NCI-H1436 (cell line): ENCODE measurements at places on chromosomes 16 and 17.

GRCh38 chr17:39153599-39154051 lies 2.2 kb upstream of the PLXDC1 start:
- DNase-seq: peak; percentile 84

DNA sequence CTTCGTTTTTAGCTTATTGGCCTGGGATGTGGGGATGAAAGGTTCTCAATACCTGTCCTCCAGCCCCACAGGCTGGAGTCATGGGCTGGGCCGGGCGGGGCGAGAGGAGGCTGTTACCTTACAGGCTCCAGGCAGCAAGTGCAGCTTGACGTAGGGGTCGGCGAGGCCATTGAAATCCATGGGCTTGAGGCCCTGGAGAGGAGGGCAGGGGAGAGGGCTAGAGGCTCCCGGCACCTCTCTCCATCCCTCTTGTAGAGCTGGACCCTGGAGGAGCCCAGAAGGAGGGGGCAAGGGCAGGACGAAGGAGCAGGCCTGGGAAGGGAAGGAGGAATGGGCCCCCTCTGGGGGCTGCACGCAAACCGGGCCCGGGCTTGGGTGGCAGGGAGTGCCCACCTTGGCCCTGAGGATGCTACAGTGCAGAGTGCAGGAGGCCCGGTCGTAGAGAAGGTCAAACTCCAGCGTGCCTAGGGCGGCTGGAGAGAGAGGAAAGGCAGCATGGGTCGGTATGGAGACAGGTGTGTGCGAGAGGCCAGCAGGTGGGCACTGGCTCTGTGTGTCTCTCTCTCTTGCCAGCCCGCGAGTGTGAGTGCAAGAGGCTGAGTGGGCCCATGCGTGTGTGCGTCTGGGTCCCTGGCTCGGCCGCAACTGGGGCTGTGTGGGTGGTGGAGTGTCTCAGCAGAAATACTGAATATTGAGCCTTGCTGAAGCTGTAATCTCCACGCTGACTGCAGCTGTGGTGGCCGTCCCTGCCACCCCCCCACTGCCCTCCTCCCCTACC lies 1.6 kb downstream of the DOC2A start:
- DNase-seq: no peak

DNA sequence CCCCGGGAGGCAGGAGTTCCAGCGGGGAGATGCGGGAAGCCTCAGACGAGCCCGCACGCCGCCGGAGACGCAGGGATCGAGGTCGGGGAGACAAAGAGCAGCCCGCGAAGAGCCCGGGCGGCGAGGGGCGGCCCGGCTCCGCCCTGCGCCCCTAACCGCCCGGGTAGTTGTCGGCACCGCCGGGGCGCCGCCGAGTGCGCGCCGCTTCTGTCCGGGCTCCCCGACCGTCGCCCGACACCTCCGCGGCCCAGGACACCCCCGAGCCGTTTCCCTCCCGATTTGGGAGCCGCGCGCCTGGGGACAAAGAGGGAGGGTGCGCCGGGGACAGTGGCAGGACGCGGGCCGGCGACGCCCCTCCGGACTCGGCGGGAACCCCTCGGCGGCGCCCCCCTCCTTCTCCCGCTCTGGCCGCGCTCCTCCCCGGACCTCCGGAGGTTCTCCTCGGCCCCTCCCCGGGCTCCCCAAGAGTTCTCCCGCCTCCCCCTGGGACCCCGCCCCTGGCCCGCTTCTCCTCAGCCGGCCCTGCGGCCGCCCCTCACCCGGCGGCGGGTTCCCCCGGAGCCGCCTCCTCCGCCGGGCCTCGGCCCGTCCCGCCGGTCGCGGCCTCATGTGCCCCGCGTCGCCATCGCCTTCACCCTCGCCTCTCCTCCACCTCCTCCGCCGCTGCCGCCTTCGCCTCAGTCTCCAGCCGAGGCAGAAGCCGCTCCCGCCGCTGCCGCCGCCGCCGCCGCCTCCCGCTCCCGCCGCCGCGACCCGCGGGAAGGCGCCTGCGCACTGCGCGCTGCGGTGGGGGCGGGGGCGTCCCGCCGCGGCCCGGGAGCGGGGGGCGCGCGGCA lies at the start of gene GJC1:
TSS of gene GJC1 (minus strand) at position 765 of the 836 bp plus-strand sequence. CDS start 24,470 bp downstream, outside the sequence.
- peak; percentile 47 for DNase-seq

GRCh38 chr16:29916979-29917378 lies 9.0 kb downstream of the KCTD13 start:
- no peak for DNase-seq

DNA sequence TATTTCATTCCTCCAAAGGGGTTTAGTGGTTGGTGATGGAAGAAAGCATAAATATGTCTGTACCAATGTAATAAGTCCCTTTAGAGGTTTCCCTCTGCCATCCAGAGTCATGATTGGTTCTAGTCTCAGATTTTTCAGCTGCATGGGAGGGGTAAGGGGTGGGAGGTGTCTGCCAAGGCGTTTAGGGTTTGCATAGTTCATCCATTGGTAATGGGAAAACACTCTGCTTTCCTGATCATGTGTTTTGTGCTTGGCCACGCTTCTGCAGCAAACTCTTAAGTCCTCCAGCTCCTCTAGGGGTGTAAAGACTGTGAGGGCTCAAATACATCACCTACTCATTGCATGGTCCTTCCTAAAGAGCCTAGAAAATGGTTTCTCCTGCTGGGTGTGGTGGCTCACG lies 29.8 kb downstream of the LIG3 start:
- no peak for DNase-seq

- no peak for DNase-seq
Measured at GRCh38 chr16:55836158-55836611, 3.3 kb upstream of the CES1 start.

GRCh38 chr17:51189162-51189561 lies 23.0 kb downstream of the NME2 start:
- no peak for DNase-seq

DNA sequence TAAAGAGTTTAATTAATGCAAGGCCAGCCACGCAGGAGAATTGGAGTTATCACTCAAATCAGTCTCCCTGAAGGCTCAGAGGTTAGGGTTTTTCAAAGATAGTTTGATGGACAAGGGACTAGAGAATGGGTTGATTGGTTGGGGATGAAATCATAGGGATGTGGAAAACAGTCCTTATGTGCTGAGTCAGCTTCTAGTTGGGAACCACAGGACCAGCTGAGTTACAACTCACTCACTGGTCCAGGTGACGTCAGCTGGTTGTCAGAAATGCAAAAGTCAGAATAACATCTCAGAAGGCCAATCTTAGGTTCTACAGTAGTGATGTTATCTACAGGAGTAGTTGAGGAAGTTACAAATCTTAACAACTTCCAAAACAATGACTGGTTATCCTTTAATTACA lies 47.6 kb downstream of the CPD start:
- no peak for DNase-seq

- peak; percentile 64 for DNase-seq
Measured at GRCh38 chr17:50177983-50178834, 12.4 kb downstream of the SGCA start.

- DNase-seq: no peak
Measured at GRCh38 chr16:83928341-83929055, 24.5 kb upstream of the OSGIN1 start.

- DNase-seq: no peak
Measured at GRCh38 chr16:11224096-11224893, 31.7 kb downstream of the SOCS1 start.

GRCh38 chr16:24646646-24646995 lies 82.8 kb upstream of the TNRC6A start:
- no peak for DNase-seq

GRCh38 chr16:88967830-88968588 lies 9.0 kb downstream of the CBFA2T3 start:
- no peak for DNase-seq

DNA sequence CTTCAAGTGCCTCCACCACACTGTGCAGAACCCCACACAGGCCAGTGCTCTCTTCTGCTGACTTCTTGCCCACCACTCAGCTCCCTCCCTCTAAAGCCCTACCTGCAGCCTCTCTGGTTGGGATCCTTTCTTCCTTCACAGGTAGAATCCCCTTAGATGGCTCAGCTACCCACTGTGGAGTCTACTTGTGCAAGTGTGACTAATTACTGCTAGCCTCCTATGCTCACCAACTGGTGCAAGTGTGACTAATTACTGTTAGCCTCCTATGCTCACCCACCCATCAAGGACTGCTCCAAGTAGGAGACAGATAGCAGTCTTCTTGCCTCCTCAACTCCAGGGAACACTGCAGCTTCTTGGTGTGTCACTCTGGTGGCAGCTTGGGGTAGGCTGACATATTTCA lies 43.6 kb downstream of the TEX14 start:
- DNase-seq: no peak

- DNase-seq: no peak
Measured at GRCh38 chr16:88298181-88298832, 84.5 kb upstream of the ZNF469 start.

DNA sequence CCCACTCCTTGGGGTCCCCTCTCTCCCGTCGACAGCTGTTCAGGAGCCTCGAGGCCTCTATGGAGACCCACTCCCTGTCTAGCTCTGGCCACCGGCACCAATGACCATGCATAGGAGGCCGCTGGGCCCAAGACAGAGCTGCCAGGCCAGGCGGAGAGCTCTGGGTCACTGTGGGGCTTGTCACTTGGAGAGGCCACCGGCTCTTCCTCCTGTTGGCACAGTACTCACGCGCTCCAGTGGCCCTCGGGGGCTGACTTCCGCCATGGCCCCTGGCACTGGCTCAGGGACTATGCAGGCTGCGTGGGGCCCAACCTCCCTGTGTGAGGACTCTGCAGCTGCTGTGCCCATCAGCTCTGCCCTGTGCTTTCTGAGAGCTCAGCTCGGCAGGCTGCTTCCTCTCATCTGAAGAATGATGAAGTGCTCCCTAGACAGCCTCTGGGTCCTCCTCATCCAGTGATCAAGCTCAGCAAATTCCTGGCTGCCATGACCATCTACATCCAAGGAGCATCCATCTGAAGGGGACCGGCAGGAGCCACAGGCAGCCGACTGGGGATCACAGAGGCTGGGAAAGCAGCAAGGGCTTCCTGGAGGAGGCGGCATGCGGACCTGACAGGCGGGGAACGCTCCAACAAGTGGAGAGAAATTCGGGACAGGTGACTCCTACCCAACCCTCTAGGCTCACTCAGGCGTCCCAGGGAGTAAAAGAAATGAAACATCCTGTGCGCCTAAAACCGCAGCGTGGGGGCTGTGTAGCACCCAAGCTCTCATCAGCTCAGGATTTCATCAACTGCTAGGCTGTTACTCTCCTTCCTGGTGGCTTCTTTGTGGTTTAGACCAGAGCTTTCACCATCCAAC lies 16.8 kb downstream of the GALNS start:
- no peak for DNase-seq

DNA sequence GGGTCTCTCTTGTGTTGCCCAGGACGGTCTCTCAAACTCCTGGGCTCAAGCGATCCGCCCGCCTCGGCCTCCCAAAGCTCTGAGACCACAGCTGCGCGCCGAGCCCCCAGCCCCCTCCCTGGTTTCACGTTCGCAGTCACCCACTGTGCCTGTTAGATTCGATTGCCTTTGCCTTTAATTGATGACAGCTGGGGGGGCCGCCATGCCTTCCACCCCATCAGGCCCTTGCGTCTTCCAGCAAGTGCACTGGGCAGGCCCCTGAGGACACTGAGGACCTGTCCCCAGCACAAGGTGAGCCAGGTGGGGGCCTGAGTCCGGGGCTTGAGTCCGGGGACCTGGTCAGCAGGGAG lies 3.3 kb downstream of the IGFALS start:
- no peak for DNase-seq

DNA sequence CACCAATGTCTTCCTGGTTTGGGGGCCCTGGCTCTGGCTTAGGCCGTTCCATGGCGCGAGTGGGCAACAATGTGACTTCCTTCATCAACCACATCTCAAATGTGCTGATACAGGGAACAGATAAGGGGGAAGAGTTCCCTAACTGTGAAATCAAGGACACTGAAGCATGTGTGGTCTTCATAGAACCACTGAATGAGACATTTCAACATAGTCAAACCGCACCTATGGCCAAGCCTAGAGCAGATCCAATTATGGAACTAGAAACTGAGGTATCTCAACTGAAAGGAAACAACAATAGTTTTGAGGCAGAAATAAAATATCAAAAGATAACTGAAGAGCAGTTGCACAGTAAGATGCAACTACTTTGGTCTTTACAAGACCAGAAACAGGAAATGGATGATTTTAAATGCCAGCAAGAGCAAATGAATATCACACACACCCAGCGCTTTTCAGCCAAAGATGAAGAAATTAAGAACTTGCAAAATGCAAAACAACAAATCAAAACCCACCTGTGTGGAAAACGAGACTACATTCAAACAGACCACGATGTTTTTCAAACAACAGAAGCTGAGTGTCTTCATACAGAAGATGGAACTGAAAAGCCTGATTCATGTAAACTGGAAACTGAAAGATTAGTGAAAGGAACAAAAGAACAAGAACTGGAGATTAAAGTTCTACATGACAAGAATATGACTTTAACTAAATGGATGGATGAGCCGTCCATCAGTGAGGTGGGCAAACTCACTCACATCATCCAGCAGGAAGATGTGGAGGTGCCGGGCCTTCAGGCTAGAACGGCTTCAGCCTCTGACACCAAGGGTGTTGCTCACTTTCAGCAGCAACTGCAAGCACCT lies 18.1 kb upstream of the LCMT1 start:
- DNase-seq: no peak

DNA sequence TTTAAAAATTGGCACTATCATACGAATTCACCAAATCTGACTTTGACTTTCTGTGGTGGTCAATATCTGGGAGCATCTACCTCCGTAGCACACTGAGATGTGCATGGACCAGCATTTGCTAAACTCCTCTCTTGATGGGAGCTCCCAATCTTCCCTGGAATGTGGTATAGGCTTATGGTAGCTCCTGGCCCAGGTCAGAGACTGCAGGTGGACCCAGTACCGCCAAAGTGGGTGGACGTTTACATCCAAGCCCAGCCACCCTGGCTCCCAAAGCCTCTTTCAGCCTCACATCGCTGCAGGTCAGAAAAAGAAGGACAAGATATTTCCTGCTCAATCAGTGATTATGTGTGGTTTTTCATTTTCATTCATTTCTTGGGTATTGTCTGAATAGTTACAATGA lies 43.1 kb upstream of the NKD1 start:
- DNase-seq: no peak

DNA sequence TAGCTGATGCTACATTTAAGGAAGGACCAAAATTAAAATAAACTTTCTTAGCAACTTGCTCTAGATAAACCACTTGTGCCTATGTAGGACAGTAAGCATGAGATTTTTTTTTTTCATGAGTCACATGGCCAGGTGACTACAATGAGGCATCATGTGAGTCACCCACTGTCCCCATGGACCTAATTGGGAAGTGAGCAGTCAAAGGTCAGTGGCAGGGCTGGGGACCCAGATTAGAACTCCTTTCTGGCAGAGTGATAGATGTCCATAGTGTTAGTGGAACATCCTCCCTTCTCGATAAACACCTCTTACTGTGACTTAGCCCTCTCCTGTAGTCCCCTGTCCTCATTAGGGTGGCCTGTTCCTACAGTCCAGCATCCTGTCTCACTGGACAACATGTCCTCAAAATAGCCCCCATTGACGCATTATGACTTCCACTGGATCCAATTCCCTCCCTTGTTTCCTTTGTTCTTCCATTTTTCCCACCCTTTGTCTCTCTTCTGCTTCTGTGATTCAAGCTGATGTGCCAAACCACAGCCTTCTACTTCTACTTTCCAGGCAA lies 12.4 kb downstream of the ITGB3 start:
- no peak for DNase-seq
